Activated naive CD8-positive, alpha-beta T cell treated with anti-CD3 and anti-CD28 coated beads for 36 hours (primary cell): ENCODE measurements at places on chromosomes 3 and 15.

- no peak for DNase-seq
These were observed 33.2 kb downstream of the CHRM5 start for GRCh38 chr15:34001536-34001935.

- DNase-seq, result no peak
These were observed 554.5 kb upstream of the TBL1XR1 start for GRCh38 chr3:177751770-177752169.

DNA sequence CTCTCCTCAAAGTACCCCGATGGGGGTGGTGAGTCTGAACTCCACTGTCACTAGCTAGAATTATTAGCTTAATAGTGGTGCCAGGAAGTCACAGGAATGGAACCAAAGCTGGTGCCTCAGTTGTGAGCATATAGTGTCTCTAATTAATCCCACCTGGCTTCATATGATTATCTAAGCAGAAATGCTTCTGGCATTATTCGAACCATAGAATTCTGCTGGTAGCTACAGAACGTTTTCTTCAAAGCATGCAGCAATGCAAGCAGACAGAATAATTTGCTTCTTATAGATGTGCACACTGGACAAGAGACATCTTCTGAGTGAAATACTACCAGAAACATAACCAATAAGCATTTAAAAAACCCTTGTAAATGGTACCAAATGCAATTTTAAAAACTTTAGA is 160.9 kb downstream of the IMPG2 start:
- no peak for DNase-seq

DNA sequence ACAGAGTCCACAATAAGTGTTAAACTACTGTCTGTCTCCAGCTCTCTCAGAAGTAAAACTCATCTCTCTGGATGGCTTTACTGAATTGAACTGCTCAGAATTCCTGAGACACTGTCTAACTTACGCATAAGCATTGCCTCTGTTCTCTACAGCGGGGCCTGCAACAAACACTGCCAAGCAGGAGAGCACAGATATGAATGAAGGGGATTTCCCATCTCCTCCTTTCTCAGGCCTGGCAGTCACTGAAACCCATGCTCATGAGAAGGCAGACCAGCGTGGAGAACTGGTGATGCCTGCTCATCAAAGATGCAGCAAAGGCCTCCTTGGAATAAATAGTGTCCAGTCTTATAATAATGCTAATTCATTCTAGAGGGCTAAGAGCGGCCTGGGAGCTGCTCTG is 10.3 kb downstream of the RASGRP1 start:
- peak; percentile 42 for DNase-seq

GRCh38 chr15:58952751-58953150 is 19.3 kb upstream of the SLTM start:
- DNase-seq, result no peak

GRCh38 chr3:105730801-105731354 is 137.9 kb downstream of the CBLB start:
- DNase-seq, result no peak

DNA sequence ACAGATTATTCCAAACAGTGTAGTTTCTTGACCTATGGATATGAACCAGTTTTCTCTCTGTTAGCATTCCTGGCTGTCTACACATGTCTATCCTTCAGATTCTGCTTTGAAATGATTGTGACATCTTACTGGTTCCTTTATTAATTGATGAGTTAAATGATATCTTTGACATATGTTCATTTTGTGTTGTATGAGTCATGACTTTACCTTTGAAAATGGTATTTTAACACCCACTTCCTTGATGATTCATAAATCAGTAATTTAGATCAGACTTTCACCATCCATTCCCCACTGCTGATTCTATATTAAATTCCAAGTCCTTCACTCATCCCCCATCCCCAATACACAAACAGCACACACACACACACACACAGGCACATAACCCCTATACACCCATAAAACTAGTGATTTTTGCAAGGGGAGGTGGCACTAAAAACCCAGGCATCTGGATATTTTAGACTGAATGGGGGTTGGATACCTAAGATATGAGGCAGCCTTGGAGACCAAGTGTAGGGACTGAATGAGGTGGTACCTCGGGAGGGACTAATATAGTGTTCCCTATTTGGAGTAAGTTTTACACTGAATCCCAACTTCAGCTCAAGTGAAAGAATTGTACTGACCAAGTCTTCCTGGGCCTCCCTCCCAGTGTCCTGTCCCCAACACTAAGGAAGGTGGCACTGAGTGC is 9.7 kb downstream of the CCK start:
- DNase-seq, result no peak
